ENCODE measurements at places on chromosomes 5 and 9. TPM values are rescaled to one million over a fixed set of nuclear protein-coding genes. Genes with fewer than 3 reads are reported as not detected.
A peak's percentile ranks its signal among the peaks of the same experiment; 100 is the strongest.

- no peak for DNase-seq
These were observed 77.4 kb upstream of the VCAN start for GRCh38 chr5:83394190-83394589.

- DNase-seq: no peak
These were observed 40.9 kb downstream of the SVEP1 start for GRCh38 chr9:110538647-110539041.

DNA sequence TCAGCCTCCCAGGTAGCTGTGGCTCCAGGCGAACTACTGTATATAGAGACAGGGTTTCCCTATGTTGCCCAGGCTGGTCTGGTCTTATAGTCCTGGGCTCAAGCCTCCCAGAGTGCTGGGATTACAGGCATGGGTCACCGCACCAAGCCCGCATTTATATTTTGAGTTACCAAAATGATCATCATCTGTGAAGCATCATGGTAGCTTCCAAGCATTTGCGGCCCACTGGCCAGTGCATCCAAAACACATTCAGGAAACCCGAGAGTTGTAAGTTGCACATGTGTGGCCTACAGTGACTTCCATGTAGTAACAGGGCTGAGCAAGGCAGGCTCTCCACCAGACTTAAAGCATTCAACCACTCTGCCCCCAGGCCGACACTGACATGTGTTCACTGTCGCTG lies 2.3 kb downstream of the BRD3OS start:
- DNase-seq: no peak

- no peak for DNase-seq
These were observed 115.9 kb downstream of the ATPSCKMT start for GRCh38 chr5:10133830-10134229.

DNA sequence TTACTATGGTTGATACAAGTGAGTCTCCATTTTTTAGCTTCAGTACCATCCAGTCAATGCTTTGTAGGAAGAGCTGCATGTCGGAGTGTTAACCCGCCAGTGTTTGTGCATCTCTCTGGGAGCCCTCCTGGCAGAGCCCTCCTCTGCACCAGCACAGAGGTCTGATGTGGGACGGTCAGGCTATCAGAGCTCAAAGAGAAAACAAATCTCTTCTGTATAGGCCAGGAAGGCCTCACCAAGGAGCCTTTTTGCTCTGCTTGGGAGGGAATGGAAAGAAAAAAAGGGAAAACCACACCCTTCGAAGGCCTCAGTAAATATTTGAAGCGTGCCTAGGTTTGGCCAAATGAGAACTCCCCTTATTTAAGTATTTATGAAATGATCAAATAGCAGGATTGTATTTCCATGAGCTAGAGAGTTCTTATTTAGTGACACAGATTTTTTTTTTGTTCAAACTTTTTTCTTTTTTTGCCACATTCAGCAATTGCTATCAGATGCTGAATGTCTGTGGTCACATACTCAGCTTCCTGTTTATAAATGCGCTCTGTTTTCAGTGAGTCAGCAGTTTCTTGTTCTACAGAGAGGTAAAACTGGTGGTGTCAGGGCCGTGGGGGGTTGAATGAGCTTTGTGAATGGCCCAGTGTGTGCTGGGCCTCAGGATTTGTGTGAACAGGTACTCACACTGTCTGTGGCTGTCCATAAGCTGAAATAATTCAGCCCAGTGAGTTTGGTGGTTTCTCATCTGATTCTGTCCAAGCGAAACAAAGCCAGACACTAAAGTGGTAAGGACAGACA lies 226.6 kb downstream of the SNX18 start:
- peak; percentile 28 for DNase-seq

- DNase-seq: no peak
These were observed 202.0 kb upstream of the NR3C1 start for GRCh38 chr5:143605403-143606005.

GRCh38 chr9:38486056-38486615 lies 61.9 kb upstream of the IGFBPL1 start:
- no peak for DNase-seq

DNA sequence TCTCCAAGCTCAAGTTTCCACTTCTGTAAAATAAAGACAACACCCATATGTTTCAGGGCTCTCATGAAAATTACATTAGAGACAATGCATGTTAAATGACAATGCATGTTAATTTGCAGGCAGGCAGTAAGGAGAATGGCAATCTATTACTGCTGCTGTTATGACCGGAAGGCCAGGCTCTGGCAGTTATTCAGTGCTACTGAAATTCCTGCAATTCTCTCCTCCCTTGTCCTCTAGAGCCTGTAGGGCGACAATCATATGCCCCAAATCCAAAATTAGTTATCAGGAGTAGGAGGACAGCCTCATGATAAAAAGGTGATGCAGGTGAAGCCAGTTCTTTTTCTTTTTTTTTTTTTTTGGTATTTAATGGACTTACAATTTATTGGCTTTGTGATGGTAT lies 42.2 kb upstream of the CAST start:
- no peak for DNase-seq

- no peak for DNase-seq
These were observed 45.2 kb upstream of the FYB1 start for GRCh38 chr5:39264528-39264927.

DNA sequence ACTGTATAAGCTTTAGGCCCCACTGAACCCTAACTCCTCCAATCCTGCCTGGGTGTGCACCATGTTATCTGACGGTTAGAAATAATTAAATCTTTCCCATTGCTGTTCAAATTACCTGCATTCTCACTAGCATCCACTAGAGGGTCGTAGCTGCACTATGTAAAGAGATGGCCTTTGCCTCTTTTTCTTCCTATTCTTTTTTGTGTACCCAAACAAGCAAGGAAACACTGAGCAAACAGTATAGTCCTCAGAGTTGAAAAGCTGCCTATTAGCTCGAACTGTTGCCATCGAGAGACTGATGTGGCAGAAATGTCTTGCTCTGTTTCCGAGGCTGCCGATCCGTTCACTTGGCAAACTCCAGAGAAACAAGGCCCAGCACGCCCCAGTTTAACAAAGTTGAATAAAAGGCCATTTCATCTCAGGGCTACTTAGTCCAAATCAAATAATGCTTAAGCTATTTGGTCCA lies 163.8 kb upstream of the TRPM3 start:
- DNase-seq: peak; percentile 35

GRCh38 chr9:107141967-107142366 lies 141.1 kb upstream of the RAD23B start:
- DNase-seq: no peak

DNA sequence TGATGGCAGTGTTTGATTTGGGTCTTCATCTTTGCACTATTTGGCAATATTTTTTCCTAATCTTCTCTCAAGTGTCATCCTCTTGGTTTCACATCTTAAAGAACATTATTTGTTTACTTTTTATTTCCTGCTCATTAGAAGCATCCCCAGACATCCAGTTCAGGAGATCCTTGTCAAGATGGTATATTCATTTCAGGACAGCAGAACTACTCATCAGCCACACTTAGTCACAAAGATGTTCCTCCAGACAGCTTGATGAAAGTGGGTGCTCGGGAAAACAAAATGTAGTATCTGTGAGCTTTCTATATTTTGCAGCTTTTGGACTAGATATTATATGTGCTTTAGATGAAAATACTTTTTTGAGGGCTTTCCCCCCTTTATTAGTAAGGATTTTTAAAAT lies 72.1 kb upstream of the SREK1 start:
- DNase-seq: no peak

- DNase-seq: no peak
These were observed 44.9 kb upstream of the SYNPO start for GRCh38 chr5:150595466-150596031.

- no peak for DNase-seq
These were observed 81.8 kb downstream of the NLN start for GRCh38 chr5:65803699-65804391.

- no peak for DNase-seq
These were observed 61.6 kb upstream of the RPL26L1 start for GRCh38 chr5:172897481-172898217.

GRCh38 chr5:139692679-139693308 lies 44.6 kb downstream of the CXXC5 start:
- no peak for DNase-seq

DNA sequence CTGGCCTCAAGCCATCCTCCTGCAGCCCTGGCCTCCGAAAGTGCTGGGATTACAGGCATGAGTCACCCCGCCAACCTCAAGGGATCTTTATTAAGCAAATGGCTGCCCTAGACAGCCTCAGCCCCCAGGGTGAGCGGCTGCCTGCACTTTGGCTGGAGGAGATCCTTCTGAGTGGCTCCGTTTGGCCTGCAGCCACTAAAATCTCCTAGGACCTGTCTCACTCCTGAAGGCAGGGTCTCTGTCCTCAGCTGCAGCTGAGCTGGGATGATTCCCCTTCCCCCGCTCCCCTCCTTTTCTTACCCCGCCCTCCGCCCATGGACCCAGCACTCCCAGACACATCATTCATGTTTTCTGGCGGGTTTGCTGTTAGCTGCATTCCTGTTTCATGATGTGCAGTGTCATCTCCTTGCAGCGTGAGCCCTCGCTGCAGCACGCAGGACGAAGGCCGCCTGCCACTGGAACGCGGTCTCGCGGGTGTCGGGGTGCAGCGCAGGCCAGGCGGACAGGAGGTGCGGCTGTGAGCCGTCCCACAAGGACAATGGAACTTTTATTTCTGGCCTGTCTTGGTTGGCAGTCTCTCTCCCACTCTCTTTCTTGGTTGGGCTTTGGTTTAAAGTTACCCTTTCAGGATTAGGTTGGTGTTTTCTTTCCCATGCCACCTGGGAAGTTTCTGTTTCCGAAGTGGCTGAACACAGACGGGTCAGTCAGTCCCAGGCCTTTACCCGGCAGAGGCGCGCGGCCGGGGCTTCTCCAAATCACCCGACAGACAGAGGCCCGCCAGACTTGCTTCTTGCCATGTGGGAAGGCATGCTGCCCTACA lies 137.1 kb downstream of the FOXD1 start:
- no peak for DNase-seq

DNA sequence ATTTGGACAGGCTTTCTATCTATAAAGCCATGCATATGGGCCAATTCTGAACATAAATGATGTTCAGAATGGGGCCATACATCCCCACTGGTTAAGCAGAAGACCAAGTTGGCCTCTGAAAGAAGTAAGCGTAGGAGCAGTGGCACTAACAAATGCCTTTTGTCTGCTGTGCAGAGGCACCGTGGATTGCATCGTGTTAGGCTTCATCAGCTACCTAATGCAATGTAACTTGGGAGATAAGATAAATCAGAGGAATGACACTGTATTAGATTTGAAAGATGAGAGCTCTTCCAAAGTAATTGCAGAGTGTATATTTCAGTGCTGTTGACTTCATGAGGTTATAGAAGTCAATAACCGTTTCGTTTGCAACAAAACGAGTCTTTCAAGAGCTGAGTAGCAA lies 148.1 kb downstream of the PARP8 start:
- DNase-seq: no peak

DNA sequence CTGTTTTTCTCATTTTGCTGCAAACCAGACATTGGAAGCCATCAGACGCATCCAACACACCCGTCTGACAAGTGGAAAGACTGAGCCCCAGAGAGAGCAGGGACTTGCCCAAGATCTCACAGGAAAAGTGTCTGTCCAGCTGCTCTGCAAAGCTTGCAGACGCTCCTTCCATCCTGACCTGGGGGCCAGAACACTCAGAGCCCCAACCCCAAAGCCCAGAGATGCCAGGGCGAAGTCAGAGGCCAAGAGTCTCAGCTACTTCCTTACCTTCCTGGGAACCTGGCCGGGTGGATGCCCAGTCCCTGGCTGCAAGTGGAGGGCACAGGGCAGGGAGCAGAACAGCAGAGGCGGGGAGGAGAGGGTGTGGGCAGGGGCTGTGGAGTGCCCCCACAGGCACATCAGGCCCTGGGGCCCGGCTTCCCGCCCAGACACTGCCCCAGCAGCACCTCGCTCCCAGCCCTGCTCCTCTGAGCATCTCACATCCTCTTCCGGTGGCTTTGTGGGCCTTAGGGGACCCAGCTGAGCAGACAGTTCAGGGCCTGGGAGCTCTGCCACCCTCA lies 9.7 kb upstream of the RALGDS start:
- no peak for DNase-seq

GRCh38 chr5:159730285-159730684 lies 186.0 kb upstream of the ADRA1B start:
- no peak for DNase-seq

DNA sequence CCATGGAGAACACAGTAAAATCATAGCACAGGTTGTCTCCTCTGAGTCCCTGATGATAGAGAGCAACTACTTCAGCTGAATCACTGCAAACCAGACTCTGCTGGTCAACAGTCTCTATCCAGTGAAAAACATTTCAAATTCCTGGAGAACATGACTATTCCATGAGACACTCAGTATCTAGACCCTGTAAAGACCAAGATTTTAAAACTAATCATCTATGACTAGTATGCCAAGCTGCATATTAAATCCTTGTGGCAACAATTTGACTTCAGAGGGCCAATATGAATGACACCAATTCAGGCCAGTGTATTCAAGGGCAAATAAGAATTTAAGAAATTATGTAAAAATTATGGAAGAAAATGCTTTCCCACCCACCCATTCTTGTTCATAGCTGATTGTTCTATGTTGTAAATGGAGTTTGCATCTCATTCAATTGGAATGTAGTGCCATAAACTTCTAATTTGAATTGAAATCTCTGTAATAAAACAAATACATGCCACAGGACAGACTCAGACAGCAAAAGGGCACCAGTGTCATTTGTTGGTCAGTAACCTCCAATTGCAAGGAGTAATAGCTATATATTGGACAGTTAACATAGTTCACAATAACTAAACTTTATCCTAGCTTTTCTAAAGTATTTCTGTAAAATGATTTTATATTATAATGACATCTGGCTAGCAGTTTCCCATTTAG lies 80.1 kb upstream of the LPAR1 start:
- no peak for DNase-seq

DNA sequence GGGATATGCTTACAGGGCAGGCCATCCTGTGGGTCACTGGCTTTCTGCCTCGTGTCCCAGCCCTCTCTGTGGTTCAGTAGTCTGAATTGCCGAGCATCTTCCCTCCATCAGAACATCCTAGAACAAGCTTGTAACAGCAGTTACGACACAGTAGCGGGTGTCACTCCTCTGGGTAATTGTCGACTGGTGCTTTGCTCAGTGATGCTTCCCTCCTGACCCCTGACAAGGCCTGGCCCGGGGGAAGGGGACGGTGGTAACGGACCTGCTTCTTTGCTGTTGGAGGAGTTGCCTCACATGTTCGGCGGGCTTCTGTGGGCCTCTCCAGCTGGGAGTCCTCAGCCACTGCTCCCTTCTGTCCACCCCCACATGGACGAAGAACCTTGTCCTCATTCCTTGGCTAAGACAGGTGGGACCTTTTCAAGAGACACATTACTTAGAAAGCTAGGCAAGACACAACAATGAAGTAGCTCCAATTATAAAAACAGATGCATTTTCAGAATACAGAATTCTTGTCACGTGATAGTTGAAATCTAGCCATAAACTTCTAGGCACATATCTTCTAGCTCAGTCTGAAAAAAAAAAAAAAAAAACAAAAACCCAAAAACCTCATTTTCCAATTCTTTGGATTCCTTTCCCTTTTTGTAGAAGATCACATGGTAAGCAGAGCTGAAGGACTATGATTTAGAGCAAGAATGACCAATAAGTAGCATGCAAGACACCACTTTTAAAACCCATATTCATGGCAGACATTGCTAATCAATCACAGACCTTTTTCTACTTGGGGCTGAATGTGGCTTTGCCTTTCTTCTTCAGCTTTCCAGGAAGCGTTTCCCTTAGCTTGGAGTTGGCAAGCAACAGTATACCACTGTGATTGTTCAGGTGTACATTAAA lies 25.0 kb downstream of the HMCN2 start:
- DNase-seq: no peak

SUSD1 gene
- polyA plus RNA-seq: 28.2 TPM

FCN2 gene
- polyA plus RNA-seq: 0.18 TPM

FAM153A gene
- polyA plus RNA-seq: 0.32 TPM

SERF1A gene
- 12.9 TPM for polyA plus RNA-seq

GLRA1 gene
- not detected for polyA plus RNA-seq

RGS7BP gene
- 7.8 TPM for polyA plus RNA-seq

CD72 gene
- 3.3 TPM for polyA plus RNA-seq

DNM1 gene
- polyA plus RNA-seq: 92.5 TPM

ZNF300 gene
- polyA plus RNA-seq: 41.2 TPM

PAEP gene
- not detected for polyA plus RNA-seq

All from right renal pelvis (tissue), 4 donors.